Activated CD4-positive, CD25-positive, alpha-beta regulatory T cell treated with anti-CD3 and anti-CD28 coated beads, Interleukin-2, amount 50 U/mL, for 72 hours (primary cell): ENCODE measurements at places on chromosomes 11 and 22.

GRCh38 chr11:112253605-112254242 lies 6.9 kb downstream of the PLET1 start:
- no peak for DNase-seq

GRCh38 chr11:120425527-120425926 lies 86.0 kb upstream of the GRIK4 start:
- DNase-seq: no peak

DNA sequence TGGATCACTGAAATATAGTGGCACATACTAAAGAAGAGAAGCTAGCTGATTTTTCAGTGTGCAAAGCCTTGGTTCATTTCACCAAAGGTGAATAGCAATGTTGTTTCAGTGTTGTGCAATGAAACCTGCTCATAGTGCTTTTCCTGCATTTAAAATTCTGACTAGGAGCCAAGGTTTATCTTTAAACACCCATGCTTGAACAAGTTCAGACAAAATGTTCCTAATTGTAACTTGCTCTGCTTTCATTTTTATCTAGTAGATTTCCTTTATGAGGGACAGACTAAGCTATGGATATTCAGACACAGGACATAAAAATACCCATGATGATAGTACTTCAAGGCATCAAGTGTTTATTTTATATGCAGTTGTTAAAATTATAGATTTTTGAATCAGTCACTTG lies 47.7 kb downstream of the BBOX1 start:
- no peak for DNase-seq

DNA sequence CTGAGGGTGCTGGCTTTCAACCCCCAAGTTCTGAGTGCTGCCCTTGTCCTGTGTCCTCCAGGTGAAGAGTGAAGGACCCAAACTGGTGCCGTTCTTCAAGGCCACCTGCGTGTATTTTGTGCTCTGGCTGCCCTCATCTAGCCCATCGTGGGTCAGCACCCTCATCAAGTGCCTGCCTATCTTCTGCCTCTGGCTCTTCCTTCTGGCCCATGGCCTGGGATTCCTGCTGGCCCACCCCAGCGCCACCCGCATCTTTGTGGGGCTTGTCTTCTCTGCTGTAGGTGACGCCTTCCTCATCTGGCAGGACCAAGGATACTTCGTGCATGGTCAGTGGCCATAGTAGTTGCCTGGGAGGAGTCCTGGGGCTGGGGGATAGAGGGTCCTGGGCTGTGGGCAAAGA lies 2.3 kb downstream of the TMEM86A start:
- no peak for DNase-seq

DNA sequence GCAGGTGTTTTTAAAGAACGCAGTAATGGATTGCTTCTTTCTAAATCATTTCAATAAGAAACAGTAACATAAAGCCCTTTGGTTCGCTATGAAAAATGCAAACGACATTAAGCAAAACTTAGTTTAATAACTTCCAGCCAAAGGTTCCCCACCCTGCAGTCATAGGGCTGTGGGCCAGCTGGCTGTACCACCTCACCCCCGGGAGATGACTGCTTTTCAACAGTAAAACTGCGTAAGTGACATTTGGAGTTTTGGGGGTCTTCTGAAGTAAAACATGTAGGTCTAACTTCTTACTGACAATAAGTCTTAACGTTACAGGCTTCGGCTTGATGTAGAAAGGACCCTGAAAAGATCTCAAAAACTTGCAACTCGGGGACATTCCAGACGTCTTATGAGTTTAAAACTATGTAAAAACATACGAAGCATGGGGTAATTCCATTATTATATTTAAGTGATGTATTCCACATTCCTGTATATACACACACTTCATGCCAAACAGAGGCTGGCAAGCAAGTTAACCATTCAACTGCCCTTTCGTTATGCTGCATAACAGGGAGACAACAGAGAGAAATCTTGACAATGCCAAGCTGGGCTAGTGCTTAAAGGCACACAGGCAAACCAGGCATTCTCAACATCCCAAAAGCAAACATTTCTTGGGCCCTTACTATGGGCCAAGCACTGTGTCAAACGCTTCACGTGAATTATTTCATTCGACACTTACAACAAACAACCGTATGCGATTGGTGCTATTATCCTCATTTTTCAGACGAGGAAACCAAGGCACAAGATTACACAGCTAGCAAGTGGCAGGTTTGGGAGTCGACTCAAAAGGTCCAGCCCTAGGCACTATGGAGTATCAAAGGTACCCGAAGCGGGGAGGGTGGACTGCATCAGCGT lies 1.2 kb downstream of the MRTFA start:
- DNase-seq: no peak

GRCh38 chr11:47337229-47337924 lies 15.1 kb downstream of the MYBPC3 start:
- no peak for DNase-seq
